Hindlimb muscle (tissue), 1 donor: ENCODE measurements at places on chromosomes 1 and 21. TPM values are rescaled to one million over a fixed set of nuclear protein-coding genes. Genes with fewer than 3 reads are reported as not detected.

- DNase-seq = no peak
These were observed 139.7 kb upstream of the ETV3 start for GRCh38 chr1:157277913-157278312.

GRCh38 chr1:189868021-189868420 lies 609.6 kb downstream of the BRINP3 start:
- peak; percentile 17 for DNase-seq

DNA sequence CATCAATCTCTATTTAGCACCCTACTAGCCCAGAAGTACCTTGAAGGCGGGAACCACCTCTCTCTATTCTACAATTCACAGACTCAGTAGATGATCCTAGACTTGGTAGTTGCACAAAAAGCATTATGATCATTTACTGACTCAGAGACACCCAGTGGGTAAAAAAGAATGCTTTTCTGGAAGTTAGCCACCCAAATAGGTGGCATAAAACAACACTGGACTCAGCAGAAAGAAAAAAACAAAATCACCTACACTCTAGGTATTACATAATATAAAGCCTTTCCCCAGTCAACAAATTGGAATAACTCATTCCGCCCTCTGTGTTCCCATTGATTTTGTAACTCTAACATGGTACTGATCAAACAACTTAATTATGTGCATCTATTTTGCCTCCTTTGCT lies 126.3 kb downstream of the PTPN14 start:
- DNase-seq = no peak

Gene HDAC1
- 43.7 TPM for polyA plus RNA-seq

DNA sequence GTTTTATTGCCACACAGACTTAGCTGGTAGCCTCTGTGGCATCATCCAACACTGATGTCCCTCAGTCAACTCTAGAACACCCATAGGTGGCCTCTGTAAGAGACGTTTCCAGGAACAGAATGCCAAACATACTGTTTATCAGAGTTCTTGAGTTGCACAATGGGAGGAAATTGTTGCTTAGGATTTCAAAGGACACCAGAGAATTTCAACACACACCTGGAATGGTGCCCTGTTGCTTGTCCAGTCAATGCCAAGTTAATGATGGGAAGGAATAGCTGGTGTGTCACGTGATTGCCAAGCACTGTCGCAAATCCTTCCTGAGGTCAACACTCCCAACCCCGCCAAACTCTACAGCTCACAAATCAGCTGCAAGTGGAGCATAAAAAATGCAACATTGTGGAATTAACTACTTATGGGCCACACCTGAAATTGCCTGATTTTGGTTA lies 28.6 kb upstream of the DUSP23 start:
- DNase-seq = no peak

- DNase-seq = no peak
These were observed 58.9 kb downstream of the ZC3H11B start for GRCh38 chr1:219553934-219554502.

DNA sequence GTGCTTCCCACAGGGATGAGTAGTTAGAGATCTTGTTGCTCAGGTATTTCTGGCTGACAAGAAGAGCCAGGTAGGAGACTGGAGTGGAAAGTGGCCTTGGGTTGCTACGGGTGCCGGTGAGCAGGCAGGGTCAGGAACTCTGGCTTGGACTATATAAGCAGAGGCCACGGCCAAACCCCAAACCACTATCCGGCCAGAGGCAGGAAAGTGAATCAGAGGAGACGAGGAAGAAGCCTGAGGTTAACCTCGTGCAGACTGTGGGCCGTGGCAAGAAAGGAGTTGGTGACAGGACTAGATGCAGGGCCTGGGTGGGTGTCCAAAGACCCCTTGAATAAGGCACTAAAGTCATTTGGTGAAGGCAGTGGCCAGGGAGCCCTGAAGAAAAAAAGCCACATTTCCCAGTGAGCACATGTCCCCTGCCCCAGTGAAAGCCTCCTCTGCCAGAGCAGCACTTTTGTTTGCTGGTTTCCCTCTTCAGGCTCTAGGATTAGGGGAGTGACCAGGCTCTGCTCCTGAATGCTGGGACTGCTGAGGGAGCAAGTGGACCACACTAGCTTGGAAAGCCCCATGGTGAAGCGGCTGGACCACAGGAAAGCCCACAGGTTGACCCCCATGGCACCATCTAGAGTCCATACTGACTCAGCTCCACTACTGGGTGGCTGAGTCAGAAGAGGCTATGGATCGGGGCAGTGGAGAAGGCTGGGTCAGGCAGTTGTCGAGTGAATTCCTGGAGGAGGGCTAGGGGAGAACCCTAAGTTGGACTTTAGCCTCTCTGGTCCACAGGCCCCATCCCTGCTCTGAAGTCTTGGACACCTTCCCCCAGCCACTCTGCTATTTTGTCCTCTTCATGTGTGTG lies 23.4 kb downstream of the CSF1 start:
- DNase-seq = no peak

Gene NPPA
- polyA plus RNA-seq = 1.8 TPM

DNA sequence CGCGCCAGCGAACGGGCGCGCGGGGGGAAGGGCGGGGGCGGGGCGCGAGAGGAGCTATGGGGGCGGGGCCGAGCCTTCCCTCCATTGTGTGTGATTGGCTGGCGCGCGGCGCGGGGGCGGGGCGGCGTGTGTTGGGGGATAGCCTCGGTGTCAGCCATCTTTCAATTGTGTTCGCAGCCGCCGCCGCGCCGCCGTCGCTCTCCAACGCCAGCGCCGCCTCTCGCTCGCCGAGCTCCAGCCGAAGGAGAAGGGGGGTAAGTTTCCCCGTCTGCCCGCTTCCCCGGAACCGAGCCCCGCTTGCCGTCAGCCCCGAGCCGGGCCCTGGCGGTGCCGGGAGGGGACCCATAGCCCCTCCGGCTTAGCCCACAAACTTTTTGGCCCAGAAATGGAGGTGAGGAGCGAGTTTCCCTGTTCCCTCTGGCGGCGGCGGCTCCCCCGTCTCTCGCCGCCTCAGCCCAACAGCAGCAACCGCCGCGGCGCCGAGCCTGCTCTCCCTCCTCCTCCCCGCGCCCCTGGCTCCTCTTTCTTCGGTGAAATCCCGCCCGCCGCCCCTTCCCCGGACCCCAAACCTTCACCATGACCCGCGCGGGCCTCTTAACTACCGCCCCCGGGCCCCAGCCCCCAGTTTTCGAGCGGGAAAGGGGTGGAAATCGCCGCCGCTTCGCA lies at the start of gene H3-3A:
Gene H3-3A (plus strand): TSS at position 159 of the 666 bp plus-strand sequence. CDS start 1,636 bp downstream, outside the sequence.
- peak; percentile 96 for DNase-seq

- DNase-seq = no peak
These were observed 28.4 kb downstream of the CHML start for GRCh38 chr1:241611736-241612135.

Gene TRIM45
- 19.6 TPM for polyA plus RNA-seq

Gene ARV1
- polyA plus RNA-seq = 14.1 TPM

Gene GJC2
- 1.2 TPM for polyA plus RNA-seq

DNA sequence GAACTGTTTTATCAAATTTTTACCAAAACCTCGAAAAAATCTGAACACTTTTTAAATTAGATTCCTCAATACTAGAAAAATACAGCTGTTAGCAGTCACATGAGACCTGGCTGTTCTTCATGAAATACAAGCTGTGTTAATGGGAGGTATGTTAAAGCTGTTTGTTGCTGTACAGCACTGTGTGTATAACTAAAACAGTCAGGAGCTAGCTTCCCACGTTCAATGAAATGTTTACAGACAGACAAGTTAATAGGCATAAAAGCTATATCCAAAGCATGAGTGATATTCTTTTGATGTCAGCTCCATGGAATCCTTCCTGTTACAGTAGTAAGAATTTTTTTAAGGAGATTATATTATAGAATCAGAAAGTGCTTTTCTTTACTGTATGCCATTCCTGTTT lies 223.2 kb upstream of the FOXD3 start:
- no peak for DNase-seq

GRCh38 chr1:150256554-150257341 lies 826 bp upstream of the CA14 start:
- no peak for DNase-seq

Gene C1orf226
- 1.7 TPM for polyA plus RNA-seq

GRCh38 chr1:20343149-20343937 lies 52.7 kb downstream of the VWA5B1 start:
- DNase-seq = no peak

DNA sequence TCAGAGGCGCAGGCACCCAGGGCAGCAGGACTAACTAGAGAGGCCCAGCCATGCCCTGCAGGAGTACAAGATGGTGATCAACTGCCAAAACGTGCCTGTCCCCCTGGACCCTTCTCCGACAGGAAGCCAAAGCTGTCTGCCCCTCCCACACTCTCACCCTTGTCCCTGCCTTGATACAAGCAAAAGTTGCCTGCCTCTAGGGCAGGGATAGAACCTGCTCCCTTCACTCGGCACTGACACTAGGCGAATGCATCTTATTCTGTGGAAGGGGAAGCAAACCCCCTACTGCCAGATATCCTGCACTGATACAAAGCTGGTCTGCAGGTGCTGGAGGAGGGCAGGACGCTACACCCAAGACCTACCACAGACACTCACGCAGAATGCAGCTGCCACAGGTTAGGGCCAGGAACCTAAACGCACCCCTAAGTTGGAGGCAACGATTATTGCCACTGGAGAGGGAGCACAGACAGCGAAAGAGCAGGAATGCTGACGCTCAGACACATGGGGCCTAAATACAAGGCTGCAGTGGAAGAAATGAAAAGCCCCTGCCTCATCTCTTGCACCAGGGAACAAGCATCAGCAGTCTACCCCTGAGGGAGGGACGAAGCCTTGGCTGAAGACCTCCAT lies 3.7 kb downstream of the TARBP1 start:
- no peak for DNase-seq

DNA sequence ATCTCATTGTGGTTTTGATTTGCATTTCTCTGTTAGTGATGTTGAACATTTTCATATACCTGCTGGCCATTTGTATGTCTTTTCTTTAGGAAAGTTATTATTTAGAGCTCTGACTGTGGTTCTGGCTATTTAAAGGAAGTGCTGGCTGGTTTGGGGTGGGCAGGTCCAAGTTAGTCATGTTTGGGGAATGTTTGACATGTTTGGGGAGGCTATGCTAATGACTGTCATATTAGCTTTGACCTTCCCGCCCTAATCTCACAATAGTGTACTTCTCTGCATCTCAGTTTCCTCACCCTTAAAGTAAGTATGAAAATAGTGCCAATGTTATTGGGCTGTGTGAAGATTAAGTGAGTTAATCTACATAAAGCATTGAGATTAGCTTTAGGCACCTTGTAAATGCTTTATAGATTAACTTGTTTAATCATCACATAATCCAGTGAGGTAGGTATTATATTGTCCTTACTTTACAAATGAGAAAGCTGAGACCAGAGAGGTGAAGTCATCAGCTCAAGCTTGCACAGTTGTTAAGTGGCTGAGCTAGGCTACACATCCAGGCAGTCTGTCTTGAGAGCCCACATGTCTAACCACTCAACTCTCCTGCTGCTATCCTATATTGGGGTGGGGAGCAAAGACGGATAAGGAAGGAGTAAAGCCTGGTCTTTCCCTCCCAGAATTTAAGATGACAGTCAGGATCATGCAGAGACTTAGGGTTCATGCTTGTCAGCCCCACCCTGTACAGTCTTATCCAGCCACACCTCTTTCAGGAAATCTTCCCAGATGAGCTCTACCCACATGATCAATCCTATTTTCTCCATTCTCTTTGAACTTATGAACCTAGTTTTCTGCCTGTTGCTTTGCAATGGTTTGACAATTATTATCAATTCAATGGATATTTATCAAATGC lies 22.8 kb upstream of the CRNN start:
- DNase-seq = no peak

DNA sequence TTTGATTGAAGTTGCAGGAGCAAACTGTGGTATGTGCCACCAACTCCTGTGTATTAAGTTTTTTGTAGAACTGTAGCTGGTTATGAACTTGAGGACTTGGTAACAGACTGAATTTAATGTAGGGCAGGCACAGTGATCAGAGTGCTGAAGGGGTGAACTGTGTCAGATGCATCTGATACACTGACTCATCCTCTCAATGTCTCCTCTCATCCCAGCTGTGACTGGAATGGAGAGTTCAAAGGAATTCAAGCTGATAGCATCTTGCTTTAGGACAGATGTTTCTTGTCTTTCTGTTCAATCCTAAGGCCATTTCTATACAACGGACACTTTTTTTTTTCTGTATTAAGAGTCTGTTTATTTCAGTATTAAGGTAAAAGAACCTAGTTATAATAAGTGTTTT lies 25.0 kb upstream of the GBP1 start:
- DNase-seq = no peak

GRCh38 chr1:8147956-8148355 lies 121.8 kb upstream of the ERRFI1 start:
- DNase-seq = no peak

DNA sequence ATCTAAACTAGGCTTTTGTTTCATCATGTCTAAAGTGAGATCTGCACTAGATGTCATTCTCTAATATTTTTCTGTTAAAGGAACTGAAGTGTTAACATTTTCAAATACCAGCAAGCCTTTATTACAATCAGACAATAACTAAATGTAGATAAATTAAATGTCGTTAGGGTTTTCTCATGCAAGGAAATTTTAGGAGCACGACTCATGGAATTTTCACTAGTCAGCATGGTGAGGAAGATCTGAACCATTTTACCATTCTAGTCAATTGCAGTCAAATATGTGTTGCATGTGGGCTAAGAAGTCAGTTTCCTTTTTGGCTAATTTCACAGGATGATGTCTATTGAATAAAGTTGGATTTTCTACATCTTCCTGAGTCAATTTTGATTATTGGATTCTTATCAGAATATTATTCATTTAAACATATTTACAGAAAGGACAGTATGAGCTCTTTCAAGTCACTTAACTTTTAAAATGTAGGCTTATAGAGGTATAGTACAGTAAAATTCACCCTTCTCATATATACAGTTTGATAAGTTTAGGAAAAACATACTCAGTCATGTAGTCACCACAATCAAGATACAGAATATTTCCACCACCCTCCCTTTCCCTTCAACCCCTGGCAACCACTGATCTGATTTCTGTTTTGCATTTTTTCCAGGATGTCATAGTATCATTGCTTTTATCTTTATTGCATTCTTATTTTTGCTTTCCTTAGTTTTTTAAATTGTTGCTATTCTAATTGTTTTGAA lies 9.2 kb downstream of the GCSAML start:
- no peak for DNase-seq

DNA sequence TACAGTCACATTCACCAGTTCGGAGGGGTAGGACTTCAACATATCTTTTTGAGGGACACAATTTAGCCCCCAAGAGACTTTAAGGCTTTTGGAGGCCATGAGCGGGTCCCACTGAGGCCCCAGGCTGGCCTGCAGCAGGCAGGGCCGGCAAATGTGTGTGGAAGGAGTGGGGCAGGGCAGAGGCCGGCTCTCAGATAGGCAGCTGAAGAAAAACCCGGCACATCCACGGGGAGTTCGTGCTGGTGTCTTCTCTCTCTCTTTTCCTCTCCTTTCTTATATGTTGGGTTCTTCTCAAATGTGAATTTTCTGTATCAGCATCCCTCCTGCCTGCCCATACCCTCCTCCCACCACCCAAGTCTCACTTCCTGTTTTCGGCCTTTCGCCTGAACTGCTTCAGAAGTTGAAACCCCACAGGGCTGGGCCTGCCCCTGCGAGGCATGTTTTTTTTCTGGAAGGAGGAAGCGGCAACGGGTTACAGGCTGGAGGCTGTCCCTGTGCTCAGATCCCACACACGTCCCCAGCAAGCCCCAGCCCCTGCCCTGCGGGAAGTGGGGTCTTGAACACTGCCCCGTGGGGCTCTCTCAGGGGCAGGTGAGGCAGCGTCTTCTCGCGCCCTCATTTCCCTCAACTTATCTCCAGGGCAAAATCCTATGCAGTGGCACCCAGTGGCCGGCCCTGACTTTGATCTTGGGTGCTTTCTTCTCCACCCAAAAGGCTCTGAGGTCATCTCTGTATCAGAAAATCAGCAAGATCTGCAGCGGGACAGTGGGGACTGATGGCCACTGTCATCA lies 9.7 kb upstream of the UMODL1 start:
- DNase-seq = no peak
